Femur (tissue), 1 donor: ENCODE measurements at places on chromosomes 1 and 21.

- no peak for DNase-seq
Observed at GRCh38 chr1:114688526-114688925, 6.8 kb downstream of the AMPD1 start.

DNA sequence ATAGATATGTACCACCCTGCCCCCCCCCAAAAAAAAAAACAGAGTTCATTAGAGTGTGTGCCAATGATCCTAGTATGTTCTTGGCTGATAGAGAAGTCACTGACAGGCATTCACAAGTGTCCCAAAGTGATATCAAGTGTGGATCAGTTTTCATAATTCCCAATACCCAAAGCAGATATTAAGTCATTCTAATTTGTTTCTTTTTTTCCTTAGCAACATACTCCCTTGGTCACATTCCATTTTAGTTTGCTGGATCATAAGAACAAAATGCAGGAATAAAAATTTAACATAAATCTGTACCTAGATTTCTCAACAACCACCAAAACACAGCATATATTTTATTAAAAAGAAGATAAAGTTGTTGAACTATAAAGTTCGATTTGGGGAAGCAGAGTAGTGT lies 129.8 kb upstream of the PALMD start:
- no peak for DNase-seq

DNA sequence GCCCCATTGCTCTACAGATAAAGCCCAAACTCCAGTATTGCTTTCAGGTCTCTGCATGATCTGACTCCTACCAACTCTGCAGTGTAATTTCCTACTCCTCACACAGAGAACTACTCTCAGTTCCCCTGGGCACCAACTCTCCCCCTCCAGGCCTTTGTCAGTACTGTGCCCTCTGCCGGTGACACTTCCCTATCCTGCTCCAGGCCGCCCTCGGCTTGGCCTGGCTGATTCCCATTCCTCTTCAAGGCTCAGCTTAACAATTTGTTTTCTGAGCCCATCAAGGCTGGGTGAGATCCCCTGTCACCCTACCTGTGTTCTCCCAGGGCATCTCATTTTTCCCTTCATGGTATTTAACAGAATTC lies 2.6 kb downstream of the SLAMF8 start:
- peak; percentile 30 for DNase-seq

- no peak for DNase-seq
Observed at GRCh38 chr1:72634946-72635345, 352.6 kb upstream of the NEGR1 start.

DNA sequence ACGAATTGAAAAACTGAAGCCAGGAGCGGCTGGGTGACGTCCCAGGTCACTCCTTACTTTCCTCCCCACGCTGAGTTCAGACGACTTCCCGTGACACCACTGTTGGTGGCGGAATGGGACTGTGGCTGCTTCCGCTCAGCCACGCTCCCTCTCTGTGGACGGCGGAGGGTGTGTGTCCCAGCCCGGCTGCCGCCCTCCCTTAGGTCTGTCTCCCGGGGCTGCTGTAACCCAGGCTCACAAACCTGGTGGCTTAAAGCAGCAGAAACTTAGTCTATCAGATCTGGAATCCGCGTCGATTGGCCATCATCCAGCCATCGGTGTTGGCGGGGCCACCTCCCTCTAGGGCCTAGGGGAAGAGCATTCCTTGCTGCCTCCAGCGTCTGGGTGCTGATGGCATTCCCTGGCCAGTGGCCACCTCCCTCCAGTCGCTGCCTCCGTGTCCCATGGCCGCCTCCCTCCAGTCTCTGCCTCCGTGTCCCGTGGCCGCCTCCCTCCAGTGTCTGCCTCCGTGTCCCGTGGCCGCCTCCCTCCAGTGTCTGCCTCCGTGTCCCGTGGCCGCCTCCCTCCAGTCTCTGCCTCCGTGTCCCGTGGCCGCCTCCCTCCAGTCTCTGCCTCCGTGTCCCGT lies 17.5 kb downstream of the TRPM2 start:
- peak; percentile 7 for DNase-seq

DNA sequence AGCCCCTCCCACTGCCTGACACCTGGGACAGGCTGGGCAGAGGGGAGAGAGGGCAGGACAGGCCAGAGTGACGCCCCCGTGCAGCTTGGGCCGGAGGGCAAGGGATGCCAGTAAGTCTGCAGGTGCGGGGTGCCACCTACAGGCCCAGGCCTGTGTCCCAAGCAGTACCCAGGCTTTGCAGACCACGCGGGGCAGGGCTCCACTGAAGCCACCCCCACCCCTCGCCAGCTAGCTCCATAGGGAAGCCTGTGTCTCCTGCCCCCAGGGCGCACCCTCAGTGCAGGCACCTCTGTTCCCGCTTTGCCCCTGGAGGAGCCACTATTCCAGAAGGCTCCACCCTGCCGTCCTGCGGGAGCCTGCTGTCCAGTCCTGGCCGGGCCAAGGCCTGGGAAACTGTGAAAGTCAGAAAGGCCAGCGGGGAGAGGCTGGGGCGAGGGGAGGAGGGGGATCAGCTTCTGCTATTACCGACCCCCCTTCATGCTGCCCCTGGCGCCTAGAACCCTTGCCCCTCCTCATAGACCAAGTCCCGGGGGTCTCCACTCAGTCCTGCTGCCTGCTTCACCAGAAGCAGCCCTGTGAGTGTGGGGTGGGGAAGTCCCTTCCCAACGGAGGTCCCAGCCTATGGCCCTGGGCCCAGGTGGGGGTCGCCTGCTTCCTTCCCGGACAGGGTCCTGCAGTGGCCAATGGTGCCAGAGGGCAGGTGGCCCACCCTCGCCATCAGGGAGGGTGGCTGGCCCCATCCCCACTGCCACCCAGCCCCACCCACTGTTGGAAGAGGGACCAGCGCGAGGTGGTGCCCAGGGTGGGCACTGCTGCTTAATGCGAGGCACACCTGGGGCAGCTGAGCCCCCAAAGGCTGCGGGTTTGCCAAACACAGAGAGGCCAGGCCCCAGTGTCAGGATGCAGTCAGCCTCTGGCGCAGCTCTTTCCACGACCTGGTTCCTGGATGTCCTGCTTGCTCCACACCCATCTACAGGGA lies 54.4 kb downstream of the KCNAB2 start:
- DNase-seq, result peak; percentile 16

GRCh38 chr1:234619794-234620247 lies 9.8 kb upstream of the IRF2BP2 start:
- DNase-seq, result no peak

GRCh38 chr1:20983297-20983889 lies 193.3 kb downstream of the EIF4G3 start:
- no peak for DNase-seq

GRCh38 chr1:69710484-69711189 lies 142.9 kb downstream of the LRRC7 start:
- no peak for DNase-seq

GRCh38 chr21:42208801-42209490 lies 10.0 kb upstream of the ABCG1 start:
- DNase-seq, result peak; percentile 8

DNA sequence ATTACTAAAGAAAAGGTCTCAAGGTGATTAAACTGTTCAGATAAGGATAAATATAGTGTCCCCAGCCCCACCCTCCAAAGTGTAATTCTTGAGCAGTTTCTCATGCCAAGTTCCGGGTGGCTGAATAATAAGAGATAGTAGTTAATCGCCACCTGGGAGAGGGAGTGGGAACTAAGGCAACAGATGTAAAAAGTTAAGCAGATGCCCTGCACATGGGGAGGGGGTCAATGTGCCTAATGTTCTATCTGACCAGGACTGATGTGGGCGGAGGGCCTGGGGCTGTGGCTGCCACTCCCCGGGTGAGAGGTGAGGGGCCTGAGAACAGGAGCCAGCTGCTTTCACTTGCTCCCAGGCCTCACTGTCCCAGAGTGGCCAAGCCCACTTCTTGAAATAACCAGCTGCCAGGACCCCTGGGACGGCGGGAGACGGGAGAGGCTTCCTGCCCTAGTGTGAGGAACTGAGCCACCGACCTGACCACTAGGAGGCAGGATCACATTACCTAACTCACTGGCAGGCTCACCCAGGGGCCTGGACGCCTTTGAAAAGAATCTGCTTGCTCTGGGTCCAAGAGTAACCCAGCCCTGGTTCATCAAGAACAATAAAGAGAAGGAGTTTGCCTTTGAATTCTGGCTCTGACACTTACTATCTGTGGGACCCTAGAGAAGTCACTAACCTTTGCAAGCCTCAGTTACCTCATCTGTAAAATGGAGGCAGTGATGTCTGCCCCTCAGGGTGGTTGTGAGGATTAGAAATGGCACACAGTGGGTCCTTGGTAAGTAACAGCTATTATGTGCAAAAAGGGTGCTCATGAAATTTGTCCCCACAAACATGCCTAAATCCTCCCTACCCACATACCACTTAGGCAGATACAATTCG lies 179.2 kb downstream of the ATG4C start:
- peak; percentile 59 for DNase-seq

DNA sequence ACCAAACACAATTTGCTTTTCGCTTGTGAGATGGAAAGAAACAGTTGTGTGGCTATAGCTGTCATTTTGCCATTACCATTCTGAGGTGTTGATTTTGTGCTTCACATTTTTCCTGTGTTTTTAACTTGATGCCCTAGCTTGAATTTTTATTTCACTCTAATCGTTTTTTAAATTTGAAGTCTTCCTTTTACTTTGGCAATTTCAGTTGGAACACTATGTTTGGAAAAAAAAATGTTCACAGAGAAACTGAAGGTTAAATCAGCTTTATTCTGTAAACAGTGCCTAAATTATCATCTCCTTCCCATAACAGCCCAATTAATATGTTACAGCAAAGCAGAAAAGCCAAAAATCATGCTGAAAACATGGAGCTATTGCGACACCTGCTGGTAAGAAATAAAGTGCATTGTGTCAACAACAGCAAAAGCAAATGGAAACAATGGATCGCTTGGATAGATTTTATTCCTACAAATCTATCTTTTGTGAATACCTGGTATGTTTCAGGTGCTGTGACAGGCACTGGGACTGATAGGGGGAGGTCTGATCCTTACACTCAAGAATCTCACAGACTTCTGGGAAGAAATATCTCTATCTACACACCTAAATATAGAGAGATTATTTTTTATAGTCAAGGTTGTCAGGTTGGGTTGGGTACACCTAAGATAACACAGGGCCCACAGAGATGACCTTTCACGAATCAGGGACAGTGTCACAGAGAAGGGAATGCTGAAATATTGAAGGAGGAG lies 16.2 kb upstream of the ERICH3 start:
- peak; percentile 49 for DNase-seq

- DNase-seq, result no peak
Observed at GRCh38 chr1:211229365-211229759, 29.8 kb upstream of the RCOR3 start.

DNA sequence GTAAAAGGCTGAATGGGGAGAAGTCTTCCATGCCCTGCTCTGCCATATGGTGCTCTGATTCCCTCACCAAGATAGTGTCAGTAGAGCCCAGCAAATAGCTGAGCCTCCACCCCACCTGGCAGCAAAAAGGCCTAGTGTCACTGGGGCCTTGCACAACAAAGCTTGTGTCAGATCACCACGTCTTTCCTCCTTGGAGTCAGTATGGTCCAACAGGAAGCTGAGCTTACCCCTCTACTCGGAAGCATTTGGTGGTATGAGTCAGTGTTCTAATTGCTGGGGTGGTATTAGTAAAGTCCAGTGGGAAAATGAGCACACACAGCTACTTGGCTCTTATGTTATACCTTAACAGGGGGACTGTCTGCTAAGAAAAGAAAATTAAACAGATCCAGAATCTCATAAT lies 18.7 kb upstream of the RRP15 start:
- no peak for DNase-seq

DNA sequence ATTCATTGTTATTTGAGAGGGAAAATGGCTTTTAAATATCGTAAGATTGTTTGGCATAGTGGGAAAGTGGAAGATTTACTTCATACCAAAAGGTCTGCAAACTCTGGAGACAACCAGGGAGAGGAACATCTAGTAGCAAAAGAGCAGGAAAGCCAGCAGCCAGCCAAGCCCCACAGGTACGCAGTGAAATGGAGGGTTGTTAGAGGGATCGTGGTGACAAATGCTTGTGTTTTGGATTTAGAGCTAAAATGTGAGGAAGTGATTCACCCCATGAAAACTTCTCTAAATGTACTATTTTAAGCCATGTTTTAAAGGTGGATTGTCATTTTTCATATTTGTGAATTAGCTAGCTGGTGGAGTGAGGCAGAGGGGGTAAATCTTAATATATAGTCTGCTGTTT lies 69.3 kb downstream of the RPS6KC1 start:
- no peak for DNase-seq

- DNase-seq, result peak; percentile 55
Observed at GRCh38 chr1:228445843-228446650, 29.4 kb upstream of the TRIM17 start.

GRCh38 chr1:70737125-70737524 lies 310.5 kb downstream of the PTGER3 start:
- DNase-seq, result no peak

DNA sequence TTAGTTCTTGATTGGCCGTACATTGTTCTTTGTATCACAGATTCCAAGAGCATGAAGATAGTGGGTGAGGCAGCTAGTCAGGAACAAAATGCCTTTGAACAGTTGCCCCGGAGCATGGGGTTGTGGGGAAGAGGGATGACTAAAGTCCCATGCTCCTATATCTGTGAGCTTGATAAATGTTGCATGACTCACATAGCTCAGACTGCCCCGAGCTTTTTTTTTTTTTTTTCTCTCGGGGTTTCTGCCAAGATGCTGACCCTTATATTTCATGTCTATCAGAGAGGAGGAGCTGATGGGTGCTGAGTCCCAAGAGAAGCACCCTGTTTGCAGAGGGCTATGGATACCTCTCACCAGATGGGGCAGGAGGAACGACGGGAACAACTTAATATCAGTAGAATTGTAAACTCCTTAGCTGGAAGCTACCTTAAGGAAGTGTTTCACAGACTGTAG lies 40.6 kb downstream of the SRRM1 start:
- no peak for DNase-seq

- no peak for DNase-seq
Observed at GRCh38 chr1:87024936-87025540, 110.6 kb downstream of the HS2ST1 start.

DNA sequence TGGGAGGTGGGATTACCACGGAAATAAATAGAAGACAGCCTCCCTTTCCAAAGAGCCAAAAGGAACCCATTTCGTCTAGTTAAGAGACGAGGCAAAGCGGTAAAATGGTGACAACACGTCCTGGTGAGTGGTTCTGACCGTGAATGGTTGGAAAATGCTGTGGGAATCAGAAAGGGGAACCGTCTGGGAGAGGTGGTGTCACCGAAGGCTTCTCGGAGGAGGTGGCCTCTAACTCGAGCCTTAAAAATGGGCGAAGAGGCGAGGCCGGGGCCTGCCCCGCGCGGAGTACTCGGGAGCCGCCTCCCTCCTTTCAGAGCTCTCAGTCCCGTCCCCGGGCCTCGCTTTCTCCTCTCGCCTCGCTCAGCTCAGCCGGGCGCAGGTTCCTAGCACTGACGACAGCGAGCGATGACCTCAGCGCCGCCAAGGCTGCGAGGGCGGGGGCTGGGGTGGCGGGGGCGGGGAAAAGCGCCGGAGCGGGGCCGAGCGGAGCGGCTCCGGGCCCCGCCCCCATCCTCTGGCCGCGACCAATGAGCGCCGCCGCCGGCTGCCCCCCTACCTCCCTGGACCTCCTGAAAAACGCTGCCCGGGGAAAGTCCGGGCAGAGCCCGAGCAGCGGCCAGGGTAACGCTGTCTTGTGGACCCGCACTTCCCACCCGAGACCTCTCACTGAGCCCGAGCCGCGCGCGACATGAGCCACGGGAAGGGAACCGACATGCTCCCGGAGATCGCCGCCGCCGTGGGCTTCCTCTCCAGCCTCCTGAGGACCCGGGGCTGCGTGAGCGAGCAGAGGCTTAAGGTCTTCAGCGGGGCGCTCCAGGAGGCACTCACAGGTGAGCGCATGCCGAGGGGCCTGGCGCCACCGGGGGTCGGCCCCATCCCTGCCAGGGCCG lies at the start of gene BTG2:
BTG2 (plus strand) TSS at position 601 of the 890 bp plus-strand sequence; CDS start at position 689, 88 bp downstream.
- DNase-seq, result peak; percentile 96
